ENCODE measurements at places on chromosomes 7 and 10. TPM values are rescaled to one million over a fixed set of nuclear protein-coding genes. Genes with fewer than 3 reads are reported as not detected.

The CC2D2B gene
- not detected for total RNA-seq

The ZNF12 gene
- total RNA-seq, result 13.1 TPM

The ARL3 gene
- 13.9 TPM for total RNA-seq

The LIPN gene
- not detected for total RNA-seq

The SLC16A12 gene
- not detected for total RNA-seq

The PRF1 gene
- not detected for total RNA-seq

The TEX47 gene
- total RNA-seq, result not detected

The IRF5 gene
- 12.8 TPM for total RNA-seq

The GNAT3 gene
- total RNA-seq, result not detected

The ZNF735 gene
- not detected for total RNA-seq

The PDLIM1 gene
- 156 TPM for total RNA-seq

The VAX1 gene
- total RNA-seq, result 1.3 TPM

The SNCG gene
- total RNA-seq, result 6.6 TPM

The HABP2 gene
- total RNA-seq, result 0.13 TPM

The C10orf105 gene
- not detected for total RNA-seq

The SPAM1 gene
- not detected for total RNA-seq
